ENCODE measurements at places on chromosomes 5 and 9. TPM values are rescaled to one million over a fixed set of nuclear protein-coding genes. Genes with fewer than 3 reads are reported as not detected.

C5orf52 gene
- not detected for total RNA-seq

DAB2IP gene
- total RNA-seq: 13.6 TPM

PCDHA13 gene
- 0.17 TPM for total RNA-seq

GFPT2 gene
- total RNA-seq: 77.2 TPM

MEIKIN gene
- not detected for total RNA-seq

CXXC5 gene
- 22.8 TPM for total RNA-seq

CYLC2 gene
- total RNA-seq: not detected

IL5 gene
- not detected for total RNA-seq

SLC38A9 gene
- 32.6 TPM for total RNA-seq

ZNF354C gene
- 0.80 TPM for total RNA-seq

NUTM2F gene
- not detected for total RNA-seq

SLC35D2 gene
- total RNA-seq: 20.4 TPM

PHF24 gene
- total RNA-seq: 0.08 TPM

TRPM3 gene
- not detected for total RNA-seq

ADAMTS19 gene
- total RNA-seq: not detected

PCA3 gene
- total RNA-seq: not detected
